ENCODE measurements at places on chromosomes 1 and 21.

- DNase-seq: no peak
Measured at GRCh38 chr21:30839304-30839703, 9.7 kb upstream of the KRTAP7-1 start.

GRCh38 chr1:176471338-176472121 is 8.6 kb downstream of the PAPPA2 start:
- no peak for DNase-seq

DNA sequence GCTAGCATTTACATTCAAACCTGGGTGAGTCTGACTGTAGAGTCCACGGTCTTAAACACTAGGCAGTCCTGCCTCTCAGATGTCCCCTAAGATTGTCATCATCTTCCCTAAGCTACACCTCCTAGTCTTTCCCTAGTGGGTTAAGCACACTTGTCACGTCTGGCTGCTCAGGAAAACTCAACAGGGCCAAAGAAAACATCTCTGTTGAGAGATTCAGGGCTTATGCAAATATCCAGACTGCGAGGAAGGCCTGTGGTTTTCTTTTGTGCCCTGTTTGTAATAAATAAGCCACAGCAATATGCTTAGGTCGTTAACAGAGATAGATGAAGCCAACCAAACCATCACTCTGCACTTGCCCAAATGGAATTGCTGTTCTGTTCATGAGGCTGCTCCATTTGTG is 472.6 kb upstream of the DEPDC1 start:
- no peak for DNase-seq

DNA sequence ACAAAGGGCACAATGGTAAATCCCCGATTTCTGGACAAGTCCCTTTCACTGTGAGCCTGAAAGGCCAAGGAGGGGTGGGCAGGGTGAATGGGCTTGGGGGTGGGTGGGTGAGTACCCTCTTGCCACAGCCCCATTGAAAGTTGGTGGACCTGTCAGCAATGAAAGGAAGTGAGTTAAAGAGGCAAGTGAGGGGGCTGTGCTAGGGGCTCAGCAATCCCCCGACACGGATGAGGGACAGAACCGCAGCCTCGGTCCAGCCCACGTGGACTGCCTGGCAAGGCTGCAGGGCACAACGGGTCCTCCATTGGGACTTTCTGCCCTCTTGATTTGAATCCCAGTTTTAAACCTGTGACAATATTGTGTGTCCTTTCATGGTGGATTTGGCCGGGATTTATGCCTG is 255.3 kb downstream of the FOXD2 start:
- no peak for DNase-seq

DNA sequence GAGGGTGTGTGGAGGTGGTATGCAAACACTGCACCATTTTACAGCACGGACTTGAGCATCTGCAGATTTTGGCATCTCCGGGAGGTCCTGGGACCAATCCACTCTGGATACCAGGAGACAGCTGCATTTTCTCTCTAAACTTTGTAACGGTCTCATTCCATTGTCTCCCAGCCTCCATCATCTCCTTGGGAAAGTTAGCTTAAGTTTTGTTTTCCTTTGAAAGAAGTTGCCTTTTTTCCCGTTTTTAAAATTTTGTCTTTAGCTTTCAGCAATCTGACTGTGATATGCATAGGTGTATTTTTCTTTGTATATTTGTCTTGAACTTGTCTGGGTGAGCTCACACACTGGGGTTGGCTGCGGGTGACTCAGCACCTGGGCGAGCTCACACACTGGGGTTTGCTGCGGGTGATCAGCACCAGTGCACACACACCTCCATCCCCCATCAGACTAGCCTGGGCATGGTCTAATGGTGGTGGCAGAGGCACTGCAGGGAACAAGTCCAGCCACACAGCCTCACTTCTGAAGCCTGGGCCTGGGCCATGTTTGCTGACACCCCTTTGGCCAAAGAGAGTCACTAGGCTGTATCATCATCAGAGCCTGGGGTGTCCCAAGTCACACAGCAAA is 32.1 kb upstream of the COL18A1 start:
- no peak for DNase-seq

DNA sequence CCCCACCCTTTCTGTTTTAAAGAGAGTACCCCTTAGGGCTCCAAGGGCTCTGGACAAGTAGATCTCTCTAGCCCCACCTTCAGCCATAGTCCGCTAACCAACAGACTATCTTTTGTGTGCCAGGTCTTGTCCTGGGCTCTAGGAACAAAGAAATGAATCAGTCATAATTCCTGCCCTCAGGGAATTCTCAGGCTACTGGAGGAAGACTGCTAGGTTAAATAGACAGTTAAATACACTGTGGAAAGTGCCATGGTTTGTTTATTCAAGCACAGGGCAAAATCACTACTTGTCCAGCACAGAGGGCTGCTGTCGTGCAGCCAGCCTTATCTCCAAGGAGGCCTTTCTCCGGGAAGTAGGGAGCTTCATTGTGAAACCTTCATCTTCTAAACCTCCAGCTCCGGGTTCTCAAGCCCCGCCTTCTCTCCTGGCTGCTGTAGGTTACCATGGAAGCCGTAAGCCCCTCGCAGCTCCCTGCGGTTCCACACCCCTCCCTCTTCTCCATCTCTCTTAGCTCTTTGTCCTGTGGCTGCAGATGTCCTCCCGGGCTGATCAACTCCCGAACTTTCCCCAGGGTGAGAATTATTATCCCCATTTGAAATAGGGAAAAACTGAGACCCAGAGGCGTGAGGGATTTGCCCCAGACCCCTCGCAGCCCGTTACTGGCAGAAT is 29.8 kb downstream of the SHISAL2A start:
- DNase-seq: no peak

GRCh38 chr21:28731700-28732321 is 260.9 kb downstream of the LTN1 start:
- DNase-seq: no peak

DNA sequence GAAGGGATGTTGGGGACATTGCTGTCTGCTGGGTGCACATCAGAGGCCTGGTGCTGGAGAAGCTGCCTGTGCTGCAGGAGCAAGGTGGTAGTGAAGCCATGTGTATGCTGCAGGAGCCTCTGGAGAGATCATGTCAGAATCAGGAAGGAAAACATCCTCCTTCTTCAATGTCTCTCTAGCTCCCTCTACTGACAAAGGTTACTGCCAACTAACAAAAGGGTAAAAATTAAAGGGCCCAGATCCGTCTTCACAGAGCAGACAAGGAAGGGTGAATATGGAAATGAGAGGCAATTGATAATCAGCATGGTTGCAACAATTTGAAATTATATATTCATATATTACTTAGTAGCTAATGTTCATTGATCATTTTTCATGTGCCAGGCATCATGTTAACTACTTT is 32.2 kb downstream of the FAM177B start:
- no peak for DNase-seq

DNA sequence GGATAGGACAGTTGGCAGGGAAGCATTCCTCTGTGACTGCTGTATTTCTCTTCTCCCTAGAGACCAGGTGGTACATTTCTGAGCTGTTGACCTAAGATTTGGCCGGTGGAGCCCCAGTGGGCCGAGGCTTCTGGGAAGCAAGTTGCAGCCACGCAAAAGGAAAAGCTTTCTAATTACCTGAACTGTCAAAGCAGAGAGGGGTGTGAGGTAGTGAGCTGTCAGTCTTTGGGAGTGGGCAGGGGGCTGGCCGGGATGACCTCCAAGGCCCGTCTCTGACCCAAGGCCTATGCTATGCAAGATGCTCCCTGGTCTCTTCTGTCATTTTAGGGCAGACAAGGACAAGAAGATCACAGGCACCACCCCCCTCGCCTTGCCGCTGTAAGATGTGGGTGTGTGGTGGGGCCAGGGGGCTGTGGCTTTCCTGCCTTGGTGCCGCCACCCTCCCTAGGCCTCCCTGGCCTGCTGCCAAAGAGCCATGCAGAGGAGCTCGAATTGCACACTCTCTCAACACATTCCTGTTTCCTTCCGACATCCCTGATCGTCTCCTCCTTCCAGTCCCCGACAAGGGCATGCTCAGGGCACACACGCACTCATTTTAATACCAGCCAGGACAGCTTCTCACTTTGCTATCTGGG is 7.7 kb downstream of the PADI1 start:
- peak; percentile 66 for DNase-seq

- DNase-seq: peak; percentile 41
Measured at GRCh38 chr1:221839782-221840395, 98.0 kb upstream of the DUSP10 start.

DNA sequence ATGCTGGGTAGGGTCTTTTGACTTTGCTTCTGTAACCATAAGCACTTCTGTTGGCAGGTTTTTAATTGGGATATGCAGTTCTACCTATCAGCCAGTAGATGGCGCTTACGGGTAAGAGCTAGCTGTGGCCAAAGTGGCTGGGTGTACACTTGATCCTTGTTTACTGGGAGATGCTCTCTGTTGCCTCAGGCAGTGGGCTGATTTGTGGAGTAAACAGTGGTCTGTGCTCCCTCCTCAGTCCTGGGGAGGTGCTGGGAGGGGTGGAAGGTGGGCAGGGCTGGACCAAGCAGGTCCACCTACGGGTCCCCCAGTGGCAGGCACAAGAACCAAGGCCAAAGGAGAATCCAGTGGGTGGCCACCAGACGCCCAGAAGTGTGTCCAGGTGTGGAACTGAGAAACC is 43.4 kb downstream of the RALGPS2 start:
- no peak for DNase-seq

DNA sequence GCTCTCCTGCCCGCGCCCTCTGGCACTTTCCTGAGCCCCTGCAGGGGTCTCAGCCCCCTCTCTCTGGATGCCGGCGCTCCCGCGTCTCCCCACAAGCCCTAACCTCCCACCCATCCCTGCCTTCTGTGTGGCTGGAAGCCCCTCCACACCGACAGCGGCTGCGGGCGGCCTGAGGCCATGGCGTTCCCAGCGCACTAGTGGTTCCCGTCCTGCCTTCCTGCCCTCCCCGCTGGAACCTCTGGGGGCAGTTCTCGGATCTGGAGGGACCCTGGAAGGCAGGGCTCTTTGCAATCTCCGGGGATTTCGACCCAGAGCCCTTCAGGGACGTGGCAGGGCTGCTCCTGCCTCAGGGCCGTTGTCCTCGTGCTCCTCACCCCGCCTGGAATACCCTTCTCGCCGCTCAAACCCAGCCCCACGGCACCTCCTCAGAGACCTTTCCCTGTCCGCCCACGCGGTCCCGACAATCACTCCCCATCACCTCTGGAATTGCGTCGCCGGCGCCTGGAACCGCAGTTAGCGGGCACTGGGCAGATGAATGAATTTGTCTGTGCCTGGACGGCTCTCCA is 493 bp upstream of the ESPN start:
- DNase-seq: no peak

GRCh38 chr1:13807209-13807608 is 107.2 kb downstream of the PRDM2 start:
- DNase-seq: no peak

DNA sequence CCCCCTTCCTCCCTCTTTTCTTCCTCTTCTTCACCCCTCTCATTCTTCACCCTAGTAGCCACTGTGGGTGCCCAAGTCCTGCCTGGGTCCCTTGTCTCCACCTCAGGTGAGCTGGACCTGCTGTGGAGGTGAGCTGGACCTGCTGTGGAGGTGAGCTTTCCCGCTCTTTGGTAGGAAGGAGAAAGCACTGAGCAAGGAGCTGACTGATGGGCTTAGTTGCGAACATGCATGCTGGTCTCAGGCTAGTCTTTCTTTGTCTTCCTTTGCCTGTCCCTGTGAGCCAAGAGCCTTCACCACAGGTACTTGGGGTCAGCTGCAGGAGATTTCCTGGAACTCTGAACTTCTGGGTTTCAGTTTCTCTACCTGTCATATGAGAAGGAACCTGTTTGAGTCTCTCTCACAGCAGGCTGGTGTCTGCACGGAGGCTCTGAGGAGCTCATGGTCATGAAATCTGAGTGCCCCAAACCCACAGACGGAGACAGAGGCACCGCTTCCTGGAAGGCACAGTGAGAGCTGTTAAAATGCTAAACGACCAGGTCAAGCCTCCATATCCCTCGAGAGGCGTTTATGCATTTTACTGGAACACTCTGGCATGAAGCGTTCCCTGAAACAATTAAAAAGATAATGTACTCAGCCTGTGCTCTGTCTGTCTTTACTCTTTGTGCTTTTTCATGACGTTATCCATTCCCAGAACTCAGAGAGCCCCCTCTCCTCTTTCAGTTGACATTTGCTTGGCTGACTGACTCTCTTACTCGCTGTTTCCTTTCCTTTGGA is 69.5 kb downstream of the RHOU start:
- DNase-seq: peak; percentile 60

- no peak for DNase-seq
Measured at GRCh38 chr1:241253471-241253870, 103.5 kb downstream of the RGS7 start.

DNA sequence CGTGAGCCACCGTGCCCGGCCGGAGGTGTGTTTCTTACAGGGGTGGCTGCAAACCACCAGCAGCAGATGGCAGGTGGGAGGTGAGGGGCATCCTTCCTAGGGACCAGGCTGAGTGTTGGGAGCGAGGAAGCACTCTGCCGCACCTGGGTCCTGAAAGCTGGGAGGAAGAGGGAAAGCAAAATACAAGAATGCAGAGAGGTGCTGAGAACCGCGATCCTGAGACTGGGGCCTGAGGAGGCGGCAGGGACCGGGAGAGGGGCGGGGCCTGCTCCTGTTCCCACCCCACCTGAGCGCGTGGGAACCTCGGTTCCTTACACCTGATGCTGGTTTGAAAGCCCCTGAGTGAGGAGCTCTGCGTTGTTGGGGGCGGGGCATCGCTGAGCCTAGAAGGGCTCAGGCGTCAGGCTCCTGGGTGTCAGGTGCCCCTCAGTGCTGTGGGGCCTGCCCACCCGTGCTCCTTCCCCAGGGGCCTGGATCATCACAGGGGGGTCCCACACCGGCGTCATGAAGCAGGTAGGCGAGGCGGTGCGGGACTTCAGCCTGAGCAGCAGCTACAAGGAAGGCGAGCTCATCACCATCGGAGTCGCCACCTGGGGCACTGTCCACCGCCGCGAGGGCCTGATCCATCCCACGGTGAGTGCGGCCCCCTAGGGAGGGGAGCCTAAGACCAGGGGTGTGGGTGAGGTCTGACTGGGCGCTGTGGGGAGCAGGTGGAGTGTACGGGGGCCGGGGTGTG is 15.5 kb downstream of the TRPM2 start:
- no peak for DNase-seq

DNA sequence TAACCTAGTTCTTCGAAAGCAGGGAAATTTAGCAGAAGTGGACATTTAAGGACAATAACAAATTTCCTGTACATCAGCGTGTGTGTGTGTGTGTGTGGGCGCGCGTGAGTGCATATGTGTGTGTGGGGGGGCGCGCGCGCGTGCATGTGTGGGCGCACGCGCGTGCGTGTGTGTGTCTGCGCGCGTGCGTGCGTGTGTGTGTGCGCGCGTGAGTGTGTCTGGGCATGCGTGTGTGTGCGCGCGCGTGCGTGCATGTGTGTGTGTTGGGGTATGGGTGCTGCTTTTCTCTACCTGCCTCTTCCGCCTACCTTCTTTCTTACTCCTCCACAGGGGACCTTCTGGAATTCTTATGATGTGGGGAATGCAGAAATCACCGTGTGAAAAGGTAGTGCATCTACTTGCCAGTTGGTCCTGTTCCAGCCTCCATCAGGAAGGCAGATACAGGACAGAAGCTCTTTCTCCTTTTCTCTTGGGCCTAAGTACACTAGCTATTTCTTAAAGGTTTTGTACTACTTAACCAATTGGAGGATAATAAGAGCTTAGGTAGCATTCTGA is 165.4 kb upstream of the KCNK2 start:
- DNase-seq: no peak

DNA sequence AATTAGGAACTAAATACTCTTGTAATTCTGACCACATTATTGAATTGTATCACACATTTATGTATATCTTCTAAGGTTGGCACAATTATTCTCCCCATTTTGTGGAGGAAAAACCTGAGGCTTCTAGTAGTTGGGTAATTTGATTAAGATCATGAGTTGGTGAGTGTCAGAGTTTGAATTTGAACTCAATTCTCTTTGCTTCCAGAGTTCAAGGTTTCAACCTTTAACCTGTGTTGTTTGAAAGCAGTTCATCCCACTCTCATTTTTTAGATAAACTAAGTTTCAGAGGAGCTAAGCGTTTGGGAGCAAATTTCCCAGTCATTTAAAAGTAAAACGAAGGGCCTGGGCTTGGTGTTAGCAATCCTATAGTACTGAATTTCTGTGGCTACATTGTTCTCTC is 293.4 kb downstream of the ADGRL2 start:
- no peak for DNase-seq
